Stimulated activated naive CD8-positive, alpha-beta T cell treated with anti-CD3 and anti-CD28 coated beads, Interleukin-15, Interleukin-2, amounts not matched to agents 100 U/mL and 50 U/mL, for 24 hours (primary cell): ENCODE measurements at places on chromosomes 7 and 10.
A peak's percentile ranks its signal among the peaks of the same experiment; 100 is the strongest.

DNA sequence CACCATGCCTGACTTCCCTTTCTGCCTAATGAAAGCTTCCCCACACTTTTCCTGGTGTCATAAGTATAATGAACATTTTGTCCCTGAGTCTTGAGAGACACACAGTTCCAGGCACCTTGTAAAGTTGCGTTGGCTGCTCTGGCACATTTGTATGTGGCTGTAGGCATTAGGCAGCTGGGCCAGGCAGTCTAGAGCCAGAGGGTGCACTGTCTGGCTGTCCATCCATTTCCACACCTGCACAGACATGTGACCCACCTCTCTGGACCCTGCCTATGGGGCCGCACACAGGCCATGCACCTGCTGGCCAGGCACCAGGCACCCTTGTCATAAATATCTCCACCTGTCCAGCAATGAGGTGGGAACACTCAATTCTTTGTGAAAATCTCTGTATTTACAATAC lies 54.7 kb upstream of the ANTXRL start:
- DNase-seq = no peak

DNA sequence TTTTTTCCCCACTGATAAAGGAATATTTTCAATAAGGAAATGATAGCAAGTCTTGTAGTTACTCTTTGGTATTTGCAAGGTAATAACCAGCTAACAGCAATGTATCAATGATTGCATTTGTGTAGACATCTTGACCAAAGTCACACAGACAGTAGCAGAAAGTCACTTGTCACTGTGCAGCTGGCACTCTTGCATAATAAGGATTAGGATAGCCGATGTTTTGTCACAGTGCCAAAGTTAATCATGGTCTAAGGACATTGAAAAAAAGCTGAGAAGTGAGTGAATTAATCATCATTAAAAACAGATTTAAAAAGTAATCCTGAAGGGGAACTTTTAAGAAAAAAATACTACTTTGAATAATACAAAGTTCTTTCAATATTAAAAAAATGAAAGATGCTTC lies 834.3 kb upstream of the C7orf33 start:
- no peak for DNase-seq

GRCh38 chr7:129122751-129123509 lies 21.6 kb upstream of the TSPAN33 start:
- peak; percentile 52 for DNase-seq

DNA sequence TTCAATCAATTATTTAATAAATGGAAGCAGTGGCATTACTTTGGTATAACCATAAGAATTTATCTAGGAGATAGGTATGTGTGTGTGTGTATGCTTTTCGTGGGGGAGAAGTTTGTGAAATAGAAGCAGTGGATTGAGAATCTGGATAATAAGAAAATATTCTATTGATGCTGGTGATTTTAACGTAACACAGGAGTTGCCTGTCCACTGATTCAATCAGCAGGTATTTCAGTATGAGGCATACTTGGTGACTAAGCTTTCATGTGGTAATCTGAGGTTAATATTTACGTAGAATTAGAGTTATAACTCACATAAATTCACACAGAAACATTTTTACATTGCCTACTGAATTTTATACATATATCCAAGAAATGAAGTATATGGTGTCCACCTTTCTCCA lies 568.0 kb downstream of the ZWINT start:
- no peak for DNase-seq

DNA sequence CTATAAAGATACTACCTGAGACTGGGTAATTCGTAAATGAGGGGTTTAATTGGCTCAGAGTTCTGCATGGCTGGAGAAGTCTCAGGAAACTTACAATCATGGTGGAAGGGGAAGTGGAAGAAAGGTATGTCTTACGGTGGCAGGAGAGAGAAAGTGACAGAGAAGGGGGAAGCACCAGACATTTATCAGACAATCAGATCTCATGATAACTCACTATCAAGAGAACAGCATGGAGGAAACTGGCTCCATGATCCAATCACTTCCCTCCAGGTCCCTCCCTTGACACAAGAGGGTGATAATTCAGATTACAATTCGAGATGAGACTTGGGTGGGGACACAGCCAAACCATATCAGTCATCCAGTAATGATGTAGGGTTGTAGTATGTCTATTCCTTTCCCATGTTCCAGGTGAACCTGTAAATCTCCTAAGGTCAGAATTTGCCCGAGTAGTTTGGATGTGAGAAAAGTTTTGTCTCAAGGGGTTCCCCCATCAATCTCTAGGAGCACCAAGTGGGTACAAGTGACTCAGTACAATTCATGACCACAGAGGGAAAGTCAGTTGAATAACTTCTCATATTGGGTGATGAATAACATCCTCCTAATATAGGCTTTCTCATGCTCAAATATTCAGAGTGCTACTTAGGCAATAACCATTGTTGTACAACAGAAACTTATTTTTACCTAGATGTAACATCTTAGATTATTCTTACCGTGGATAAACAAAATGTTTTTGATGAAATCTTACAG lies 39.7 kb upstream of the MTPN start:
- no peak for DNase-seq

- no peak for DNase-seq
Measured at GRCh38 chr7:42573881-42574672, 337.1 kb upstream of the GLI3 start.

DNA sequence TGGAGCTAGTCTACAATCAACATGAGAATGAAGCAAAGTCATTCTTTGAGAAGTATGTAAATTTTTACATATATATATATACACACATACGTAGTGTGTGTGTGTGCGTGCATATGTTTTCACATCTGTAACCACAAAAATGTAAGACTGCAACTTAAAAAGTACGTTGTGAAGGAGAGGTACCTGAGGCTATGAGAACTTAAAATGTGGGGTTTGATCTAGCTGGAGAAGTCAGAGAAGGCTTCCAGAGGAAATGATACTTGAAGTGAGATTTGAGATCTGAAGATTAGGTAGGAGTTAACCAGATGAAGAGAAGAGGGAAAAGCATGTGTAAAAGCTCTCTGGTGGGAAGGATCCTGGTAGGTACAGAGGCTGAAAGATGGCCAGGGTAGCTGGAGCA lies 5.8 kb downstream of the TAF5 start:
- DNase-seq = no peak

DNA sequence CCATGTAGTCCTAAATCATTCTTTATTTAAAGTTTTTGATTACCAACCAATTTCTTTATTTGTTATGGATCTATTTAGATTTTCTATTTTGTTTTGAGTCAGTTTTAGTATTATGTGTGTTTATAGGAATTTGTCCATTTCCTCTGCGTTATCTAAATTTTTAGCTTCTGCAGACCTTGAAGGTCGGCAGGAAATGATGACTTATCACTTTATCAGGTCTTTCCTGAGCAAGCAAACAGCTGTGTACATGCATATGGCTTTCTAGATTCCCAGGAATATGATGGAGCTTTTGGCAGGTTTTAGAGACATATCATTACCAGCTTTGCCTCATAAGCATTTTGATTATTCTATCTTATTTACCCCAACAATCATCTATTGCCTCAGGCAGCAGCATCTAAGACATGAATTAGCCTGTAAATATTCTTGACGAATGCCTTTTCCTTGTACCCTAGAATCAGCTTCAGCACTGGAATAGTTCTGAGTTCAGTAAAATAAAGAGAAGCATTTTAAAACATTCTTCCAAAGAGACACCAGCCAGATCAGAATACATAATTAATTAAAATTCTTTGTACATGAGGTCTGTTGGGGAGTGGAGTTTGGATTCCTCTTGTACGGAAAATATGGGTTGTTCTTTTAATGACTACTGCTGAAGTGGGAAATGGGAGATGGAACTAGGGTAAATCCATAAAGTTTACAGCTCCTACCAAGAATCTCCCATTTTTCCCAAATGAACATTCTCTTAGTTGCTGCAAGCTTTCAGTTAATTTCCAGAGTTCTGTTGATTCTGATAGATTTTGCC lies 408.8 kb upstream of the SEMA3C start:
- no peak for DNase-seq

GRCh38 chr7:39898867-39899266 lies 51.2 kb upstream of the CDK13 start:
- no peak for DNase-seq

- no peak for DNase-seq
Measured at GRCh38 chr7:1113548-1113885, 25.6 kb downstream of the GPER1 start.
